A549 treated with DMSO at 1 μM for 4 hours (cell line): ENCODE measurements at places on chromosomes 6 and 20. TPM values are rescaled to one million over a fixed set of nuclear protein-coding genes. Genes with fewer than 3 reads are reported as not detected.

Gene CDSN
- not detected in 5 replicates for total RNA-seq

Gene SEC63
- 19.8 to 28.4 TPM (median 23.9 TPM) in 5 replicates for total RNA-seq

Gene CNKSR3
- 4.9 to 6.0 TPM (median 5.5 TPM) in 5 replicates for total RNA-seq

Gene MATN4
- 0.09 to 0.14 TPM (median 0.13 TPM) in 4 of 5 replicates, not detected in the other for total RNA-seq

Gene CAGE1
- total RNA-seq = 0.03 to 0.11 TPM in 2 of 5 replicates, not detected in the others

Gene MRAP2
- total RNA-seq = 0.96 to 1.5 TPM (median 1.3 TPM) in 5 replicates

Gene THBS2
- 0.01 to 0.17 TPM in 2 of 5 replicates, not detected in the others for total RNA-seq

Gene SOX4
- total RNA-seq = 12.3 to 21.7 TPM (median 16.2 TPM) in 5 replicates

Gene AKAP12
- 81.3 to 123 TPM (median 121 TPM) in 5 replicates for total RNA-seq

Gene RAET1G
- 7.5 to 12.2 TPM (median 10.3 TPM) in 5 replicates for total RNA-seq

Gene SRSF12
- 0.84 to 1.6 TPM (median 1.1 TPM) in 5 replicates for total RNA-seq

Gene TGM3
- 0.07 to 0.11 TPM (median 0.08 TPM) in 3 of 5 replicates, not detected in the others for total RNA-seq

Gene TNFAIP3
- 10.7 to 16.9 TPM (median 13.5 TPM) in 5 replicates for total RNA-seq

Gene ULBP2
- 3.4 to 4.6 TPM (median 3.5 TPM) in 5 replicates for total RNA-seq

Gene CLVS2
- 0.01 to 0.08 TPM (median 0.07 TPM) in 5 replicates for total RNA-seq

Gene XKR7
- total RNA-seq = 0.01 to 0.04 TPM (median 0.02 TPM) in 5 replicates

Gene CD93
- not detected in 5 replicates for total RNA-seq

Gene SLC35D3
- total RNA-seq = 0.03 to 0.10 TPM (median 0.05 TPM) in 5 replicates
